NCI-H2227 treated with DMSO at 0.1 percent for 48 hours (cell line): ENCODE measurements at places on chromosomes 5 and 9.

GRCh38 chr9:104738452-104738851, 9.0 kb upstream of the NIPSNAP3A start:
- no peak for DNase-seq

DNA sequence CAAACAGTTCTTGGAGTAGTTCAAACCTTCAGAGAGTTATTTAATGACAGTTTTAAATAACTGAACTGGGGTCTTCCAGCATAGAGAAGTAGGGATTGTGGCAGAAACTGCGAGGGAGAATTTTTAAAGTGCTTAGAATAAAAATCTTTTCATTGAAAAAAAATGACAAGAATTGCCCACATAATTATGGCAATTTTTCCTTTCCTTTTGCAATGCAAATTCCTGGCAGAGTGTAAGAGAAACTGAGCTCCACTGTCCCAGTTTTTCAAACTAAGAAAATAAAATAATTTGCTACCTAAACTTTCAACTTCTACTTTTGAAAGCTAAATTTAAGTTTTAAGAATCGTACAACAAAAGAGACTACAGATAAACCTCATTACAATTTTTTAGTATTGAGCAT, 2.3 kb upstream of the PTGER4 start:
- DNase-seq = no peak

DNA sequence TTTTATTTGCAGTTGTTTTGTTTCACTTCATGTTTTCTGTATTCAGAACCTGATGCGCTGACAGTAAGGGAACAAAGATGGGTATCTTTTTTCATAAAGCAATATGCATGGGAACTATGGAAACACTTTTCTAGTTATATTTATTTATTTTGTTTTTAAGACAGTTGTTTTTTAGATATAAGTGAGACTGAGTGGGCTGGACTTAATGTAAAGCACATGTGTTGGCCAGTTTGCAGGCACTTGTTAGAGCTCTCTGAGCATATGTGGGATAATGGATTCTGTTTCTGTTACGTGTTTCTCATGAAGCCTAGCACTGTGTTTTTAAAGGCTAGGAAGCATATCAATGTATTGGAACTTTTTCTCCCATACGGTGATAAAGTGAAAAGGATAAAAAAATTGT, 164.1 kb downstream of the PRR16 start:
- no peak for DNase-seq

GRCh38 chr5:140020601-140021177, 22.4 kb downstream of the NRG2 start:
- no peak for DNase-seq

DNA sequence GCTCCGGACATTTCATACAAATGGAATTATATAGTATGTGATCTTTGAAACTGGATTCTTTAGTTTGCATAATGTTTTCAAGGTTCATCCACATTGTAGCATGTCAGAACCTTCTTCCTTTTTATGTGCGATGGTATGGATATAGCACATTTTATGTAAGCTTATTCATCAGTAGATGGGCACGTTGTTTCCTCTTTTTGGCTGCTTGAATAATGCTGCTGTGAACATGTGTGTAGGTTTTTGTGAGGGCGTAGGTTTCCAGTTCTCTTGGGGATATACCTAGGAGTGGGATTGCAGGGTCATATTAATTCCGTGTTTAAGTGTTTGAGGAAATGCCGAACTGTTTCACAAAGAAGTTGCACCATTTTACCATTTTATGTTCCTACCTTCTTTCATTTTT, 187.8 kb downstream of the NR3C1 start:
- DNase-seq = no peak

- no peak for DNase-seq
Observed at GRCh38 chr5:172830876-172831662, 3.0 kb upstream of the ERGIC1 start.

- no peak for DNase-seq
Observed at GRCh38 chr5:39205550-39205949, 13.8 kb downstream of the FYB1 start.

- no peak for DNase-seq
Observed at GRCh38 chr5:140575309-140575708, 10.7 kb downstream of the SLC35A4 start.

- DNase-seq = no peak
Observed at GRCh38 chr5:132825834-132826391, 4.5 kb downstream of the SHROOM1 start.
